Activated CD4-positive, alpha-beta T cell treated with anti-CD3 and anti-CD28 coated beads, Interleukin-2, amount 50 U/mL, for 1 hour (primary cell): ENCODE measurements at places on chromosomes 2 and 18.
A peak's percentile ranks its signal among the peaks of the same experiment; 100 is the strongest.

- DNase-seq, result no peak
Observed at GRCh38 chr2:164934401-164935117, 20.8 kb downstream of the SLC38A11 start.

GRCh38 chr2:239964399-239965185 is 60.5 kb downstream of the NDUFA10 start:
- DNase-seq, result no peak

DNA sequence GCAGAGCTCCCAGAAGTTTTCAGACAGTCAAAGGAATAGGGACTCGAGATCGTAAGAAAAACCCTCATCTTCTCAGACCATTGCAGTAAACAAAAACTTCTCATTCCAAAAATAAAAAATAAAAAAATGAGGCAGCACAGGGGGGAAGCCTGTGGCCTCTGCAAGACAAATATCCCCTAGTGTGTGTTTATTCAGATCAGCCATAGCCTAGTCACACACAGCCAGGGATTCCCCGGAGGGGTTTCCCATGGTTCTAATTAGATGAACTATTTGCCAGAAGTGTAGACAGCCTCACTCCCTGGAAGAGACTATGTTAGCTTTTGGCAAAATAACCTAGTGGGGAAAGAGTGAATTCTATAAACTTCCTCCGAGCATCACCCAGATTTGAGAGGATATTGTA is 122.9 kb upstream of the KLF7 start:
- DNase-seq, result no peak

DNA sequence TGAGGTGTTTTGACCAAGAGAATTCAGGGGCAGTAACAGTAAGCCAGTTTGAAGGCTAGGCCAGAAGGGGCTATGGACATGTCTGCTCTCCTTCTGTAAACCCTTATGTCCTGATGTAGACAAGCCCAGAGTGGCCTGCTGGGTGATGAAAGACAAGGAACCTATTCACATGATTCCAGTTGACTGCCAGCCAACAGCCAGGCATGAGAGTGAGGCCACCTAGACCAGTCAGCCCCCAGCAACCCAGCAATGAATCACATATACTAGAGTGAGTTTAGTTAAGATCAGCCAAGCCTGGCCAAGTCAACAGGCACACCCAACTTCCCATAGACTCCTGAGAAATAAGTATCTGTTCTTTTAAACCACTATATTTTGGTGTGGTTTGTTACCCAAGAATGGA is 1889.7 kb upstream of the CELF4 start:
- DNase-seq, result no peak

DNA sequence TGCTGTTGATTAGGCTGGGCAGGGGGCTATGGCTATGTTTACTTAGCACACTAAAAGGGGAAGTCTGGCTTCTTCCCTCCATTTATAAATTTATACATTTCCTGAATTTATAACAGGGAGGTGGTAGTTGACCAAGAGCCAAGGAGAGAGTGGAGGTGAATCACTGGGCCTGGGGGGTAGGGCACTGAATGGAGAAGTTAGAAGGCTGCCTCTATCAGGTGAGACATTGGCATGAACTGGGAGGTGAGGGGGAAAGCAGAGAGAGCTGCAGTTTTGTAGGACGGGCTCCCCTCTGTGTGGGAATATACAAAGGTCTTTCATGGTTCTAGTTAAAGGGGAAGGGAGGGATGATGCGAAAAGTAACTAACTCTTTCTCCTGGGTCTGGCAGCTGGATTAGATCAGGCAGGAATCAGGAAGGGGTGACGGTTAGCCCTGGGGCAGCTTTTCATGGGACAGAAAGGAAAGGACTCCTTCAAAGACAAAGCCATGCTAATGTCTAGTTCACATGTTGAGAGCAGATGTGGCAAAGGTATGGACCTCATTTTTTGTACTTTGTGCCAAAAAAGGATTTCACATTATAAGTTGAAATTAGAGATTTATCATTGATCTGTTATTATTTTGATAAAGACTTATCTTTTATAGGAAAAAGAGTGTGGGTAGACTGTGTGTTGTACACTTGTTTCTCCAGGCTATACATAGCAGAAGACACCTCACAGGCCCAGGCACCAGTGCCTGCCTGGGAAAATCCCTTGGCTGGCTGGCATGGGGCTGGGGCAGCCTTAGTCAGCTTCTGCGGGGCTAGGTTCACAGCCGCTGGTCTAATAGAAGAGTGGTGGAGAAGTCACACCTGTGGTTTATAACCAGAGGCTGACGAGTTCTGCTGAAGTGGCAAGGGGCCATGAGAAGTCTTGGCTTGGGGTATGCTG is 158.7 kb downstream of the CLIP4 start:
- DNase-seq, result no peak

DNA sequence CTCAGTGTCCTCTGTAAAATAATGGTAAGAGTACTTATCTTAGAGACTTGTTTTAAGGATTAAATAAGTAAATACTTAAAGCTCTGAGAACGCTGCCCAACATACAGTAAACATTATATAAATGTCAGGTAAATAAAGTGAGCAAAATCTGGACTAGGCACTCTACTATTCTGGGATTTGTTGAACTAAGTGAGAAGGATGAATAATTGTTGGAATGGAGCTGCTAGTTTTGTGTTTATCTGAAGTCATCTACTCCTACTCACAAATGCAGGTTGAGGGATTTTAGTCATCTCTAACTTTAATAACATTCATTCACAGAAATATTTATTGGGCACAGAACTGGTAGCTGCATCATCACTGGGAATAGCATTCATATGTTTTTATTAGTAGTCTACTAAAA is 103.4 kb downstream of the MEIS1 start:
- DNase-seq, result no peak

DNA sequence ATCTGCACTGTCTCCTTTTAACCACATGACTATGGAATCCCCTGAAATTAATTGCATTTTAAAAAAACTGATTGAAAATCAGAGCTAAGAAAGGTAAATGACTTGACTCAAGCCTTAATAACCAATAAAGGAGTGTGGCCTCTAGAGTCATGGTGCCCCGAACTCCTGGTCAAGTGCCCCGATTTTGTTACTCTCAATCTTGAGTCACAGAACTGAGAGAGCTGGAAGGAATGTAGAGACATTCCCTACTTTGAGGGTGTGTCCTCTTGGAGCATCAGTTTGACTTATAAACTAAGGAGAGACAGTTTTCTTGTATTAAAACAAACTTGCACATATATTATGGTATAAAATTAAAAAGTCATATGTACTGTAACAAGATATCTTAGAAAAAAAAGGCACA is 2.4 kb downstream of the WDR43 start:
- no peak for DNase-seq

DNA sequence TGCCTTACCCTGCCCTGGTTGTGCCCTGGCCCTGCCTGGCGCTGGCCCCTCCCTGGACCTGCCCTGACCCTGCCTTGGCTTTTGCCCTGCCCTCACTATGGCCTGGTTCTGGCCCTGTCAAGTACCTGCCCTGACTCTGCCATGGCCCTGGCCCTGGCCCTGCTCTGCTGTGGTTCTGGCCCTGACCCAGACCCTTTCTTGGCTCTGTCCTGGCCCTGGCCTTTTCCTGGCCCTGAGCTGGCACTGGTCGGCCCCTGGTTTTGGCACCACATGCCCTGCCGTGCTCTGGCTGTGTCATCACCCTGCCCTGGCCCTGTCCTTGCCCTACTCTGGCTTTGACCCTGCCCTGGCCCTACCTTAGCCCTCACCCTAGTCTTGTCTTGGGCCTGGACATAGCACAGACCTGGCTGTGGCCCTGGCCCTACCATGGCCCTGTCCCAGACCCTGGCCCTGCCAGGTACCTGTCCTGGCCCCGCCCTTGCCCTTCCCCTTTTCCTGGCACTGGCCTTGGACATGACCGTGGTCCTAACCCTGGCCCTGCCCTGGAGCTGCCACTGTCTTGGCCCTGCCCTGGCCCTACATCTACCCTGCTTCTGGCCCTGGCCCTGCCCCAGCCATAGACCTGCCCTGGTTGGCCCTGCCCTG is 4.8 kb upstream of the ANKRD62 start:
- no peak for DNase-seq

DNA sequence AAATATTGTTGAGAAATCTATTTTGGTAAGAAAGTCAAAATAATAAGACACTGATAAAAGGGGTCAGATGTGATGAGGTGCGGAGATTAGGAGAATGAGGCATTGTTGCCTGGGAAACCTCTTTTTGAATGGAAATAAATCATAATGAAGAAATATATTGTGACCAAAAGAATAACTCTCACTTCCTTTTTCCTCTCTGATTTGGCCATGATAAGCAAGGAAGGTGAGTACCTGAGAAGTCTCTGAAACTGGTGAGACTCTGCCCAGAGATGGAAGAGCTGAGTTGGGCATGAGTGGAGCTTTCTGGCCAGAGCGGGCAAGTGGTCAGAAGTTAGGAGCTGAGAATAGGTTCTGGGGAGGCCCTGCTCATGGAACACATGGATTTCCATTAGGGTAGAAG is 11.8 kb downstream of the LAMA3 start:
- DNase-seq, result no peak

GRCh38 chr2:150274108-150274507 is 213.4 kb downstream of the RND3 start:
- DNase-seq, result no peak

DNA sequence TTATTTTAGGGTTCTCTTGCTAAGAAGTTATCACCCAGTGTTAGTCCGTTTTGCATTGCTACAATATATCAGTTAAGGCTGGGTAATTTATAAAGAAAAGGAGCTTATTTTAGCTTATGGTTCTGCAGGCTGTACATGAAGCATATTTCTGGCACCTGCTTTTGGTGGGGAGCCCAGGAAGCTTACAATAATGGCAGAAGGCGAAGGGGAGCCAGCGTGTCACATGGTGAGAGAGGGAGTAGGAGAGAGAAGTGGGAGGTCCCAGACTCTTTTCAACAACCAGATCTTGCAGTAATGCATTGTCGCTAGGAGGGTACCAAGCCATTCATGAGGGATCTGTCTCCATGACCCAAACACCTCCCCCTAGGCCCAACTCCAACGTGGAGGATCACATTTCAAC is 688.8 kb upstream of the PIK3C3 start:
- DNase-seq, result no peak

DNA sequence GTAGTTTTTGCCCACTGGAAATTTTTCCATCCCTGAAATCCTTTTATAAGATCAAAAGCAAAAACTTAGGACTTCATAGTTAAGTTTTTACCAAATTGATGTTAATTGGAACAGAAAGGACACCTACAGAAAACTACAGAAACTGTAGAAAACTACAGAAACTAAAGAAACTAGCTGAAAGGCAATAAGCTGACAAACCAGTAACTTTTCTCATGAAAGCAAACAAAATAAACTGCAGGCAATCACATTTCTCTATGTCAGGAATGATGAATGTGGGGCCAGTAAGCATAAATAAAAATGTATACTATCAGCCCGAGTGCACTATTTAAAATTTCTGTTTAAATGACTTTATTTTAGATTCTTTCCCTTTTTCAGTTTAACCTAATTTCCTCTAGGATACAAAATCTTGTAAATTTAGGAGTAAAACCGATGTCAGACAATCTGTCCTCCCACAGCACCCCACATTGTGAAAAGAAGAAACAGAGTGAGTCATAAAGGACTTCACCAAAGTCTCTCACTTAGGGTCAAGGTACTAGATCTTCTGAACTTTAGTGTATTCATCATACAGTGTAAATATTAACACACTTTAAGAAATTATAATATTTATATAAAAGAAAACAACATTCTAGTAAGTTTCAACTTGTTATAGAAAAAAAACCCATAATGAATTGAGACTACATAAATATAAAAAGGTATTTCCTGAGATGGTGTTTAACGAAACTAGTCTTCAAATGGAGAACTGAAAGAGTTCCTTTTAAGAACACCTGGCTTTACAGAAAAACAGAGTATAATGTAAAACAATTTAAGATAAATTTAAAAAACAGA is 46.6 kb downstream of the USP40 start:
- no peak for DNase-seq

DNA sequence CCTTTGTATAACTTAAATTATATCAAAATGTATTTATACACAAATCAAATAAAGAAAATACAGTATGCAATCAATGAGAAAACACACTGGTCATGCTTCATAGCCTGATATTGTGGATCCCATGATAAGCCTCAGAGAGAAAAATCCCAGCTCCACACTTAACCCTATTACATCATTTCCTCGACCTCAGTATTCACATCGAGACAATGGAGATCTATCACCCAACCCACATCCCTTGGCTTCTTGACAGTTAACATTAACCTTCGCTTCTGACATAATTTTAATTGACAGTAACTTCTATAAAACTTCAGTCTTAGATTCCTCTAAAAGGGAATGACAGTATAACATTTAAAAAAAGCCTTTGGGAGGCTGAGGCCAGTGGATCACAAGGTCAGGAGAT is 11.6 kb downstream of the TMX3 start:
- no peak for DNase-seq

DNA sequence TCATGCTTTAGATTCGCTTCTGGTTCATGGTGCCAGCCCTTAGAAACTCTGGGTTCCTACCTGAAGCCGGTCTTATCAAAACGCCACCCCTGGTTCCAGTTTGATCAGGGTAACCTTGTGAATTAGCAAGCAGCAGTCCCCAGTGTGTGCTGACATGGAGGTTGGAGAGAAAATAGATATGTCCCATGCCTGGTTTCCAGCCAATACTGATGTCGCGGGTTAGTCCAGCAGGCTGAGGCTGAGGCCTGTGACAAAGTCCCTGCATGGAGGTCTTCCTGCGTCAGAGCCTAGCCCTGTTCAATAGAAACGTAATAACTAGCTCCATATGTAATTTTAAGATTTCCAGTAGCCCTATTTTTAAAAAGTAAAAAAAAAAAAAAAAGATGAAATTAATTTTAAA is 28.2 kb downstream of the LPIN1 start:
- DNase-seq, result no peak

GRCh38 chr18:33870059-33870458 is 292.0 kb downstream of the ASXL3 start:
- no peak for DNase-seq

- DNase-seq, result peak; percentile 12
Observed at GRCh38 chr2:190382851-190383250, 25.3 kb upstream of the MFSD6 start.

- no peak for DNase-seq
Observed at GRCh38 chr2:187774551-187775071, 220.4 kb upstream of the TFPI start.

DNA sequence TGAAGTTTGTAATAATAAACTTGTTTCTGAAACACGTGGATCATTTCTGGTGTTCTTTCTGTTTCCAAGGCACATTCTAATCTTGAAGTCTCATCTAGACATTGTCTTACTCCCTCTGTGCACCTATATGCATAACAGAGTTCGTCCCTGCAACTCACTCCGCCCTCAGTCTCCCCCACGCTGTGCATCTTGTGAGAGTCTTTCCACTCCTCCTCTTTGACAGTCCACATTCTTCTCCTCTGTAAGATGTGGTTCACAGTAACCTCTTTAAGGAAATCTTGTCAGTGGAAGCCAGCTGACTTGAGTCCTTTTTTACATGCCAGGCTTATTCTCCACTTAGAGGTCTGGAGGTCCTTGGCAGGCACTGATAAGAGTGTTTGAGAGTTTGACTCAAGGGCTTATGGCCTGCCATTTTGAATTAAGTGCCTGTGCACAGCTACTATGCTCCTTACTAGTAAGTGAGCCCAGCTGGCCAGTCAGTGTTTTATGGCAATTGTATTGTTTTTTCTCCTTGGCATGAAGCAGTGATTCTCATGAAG is 108.9 kb upstream of the IL1R2 start:
- DNase-seq, result no peak
